ENCODE measurements at places on chromosomes 2 and 18.

DNA sequence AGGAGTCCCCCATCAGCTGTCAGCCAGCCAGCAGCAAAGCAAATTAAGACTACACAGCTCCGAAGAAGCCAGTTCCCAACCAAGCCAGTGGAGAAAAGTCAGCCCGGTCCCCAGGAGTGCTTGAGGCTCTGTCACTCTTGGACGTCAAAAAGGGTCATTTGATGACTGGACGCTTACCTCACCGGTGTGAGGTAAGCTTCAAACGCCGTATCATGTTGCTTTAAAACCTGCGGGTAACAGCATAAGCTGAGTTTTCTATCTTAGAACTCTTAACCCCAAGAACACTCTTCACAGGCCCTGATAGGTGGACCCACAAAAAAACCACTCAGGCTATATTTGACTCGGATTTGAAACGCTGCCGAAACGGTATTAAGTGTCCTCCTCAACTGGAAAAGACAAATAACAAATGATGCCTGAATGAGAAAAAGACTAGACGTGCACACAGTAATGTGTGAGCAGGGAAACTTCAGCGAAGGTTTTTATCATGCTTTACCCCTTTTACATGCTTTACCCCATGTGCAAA is 682 bp upstream of the LNPK start:
- DNase-seq: no peak

DNA sequence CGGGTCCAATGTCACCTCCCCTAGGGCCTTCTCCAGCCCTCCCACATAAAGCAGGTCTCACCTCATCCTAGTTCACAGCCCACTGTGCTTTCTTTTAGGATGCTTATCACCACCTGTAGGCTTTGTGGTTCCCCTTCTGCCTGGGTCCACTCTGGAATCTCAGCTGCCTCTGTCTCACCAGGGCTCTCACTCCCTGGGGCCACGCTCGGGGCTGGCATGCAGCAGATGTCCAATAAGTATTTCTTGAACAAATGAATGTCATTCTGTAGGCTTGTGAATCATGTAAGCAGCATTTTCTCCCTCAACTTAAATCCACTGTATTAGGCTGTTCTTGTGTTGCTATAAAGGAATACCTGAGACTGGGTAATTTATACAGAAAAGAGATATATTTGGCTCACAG is 4.3 kb upstream of the SH3BP4 start:
- DNase-seq: no peak

GRCh38 chr18:65754121-65754520 is 3.3 kb downstream of the CDH7 start:
- peak; percentile 45 for DNase-seq

GRCh38 chr2:176075481-176075880 is 8.3 kb downstream of the EVX2 start:
- DNase-seq: no peak

- no peak for DNase-seq
Measured at GRCh38 chr2:23941644-23942043, 1.4 kb downstream of the UBXN2A start.

Data from non-pigmented ciliary epithelial cell (primary cell).